ENCODE measurements at places on chromosomes 7 and 10.

GRCh38 chr10:23892296-23892695, 316.6 kb upstream of the KIAA1217 start:
- DNase-seq = no peak

- no peak for DNase-seq
Observed at GRCh38 chr10:11576092-11576809, 35.2 kb downstream of the USP6NL start.

- DNase-seq = peak; percentile 12
Observed at GRCh38 chr7:23679898-23680413, at the start of gene FAM221A. FAM221A (plus strand) TSS chr7:23680199; CDS start chr7:23680219, 20 bp downstream.

DNA sequence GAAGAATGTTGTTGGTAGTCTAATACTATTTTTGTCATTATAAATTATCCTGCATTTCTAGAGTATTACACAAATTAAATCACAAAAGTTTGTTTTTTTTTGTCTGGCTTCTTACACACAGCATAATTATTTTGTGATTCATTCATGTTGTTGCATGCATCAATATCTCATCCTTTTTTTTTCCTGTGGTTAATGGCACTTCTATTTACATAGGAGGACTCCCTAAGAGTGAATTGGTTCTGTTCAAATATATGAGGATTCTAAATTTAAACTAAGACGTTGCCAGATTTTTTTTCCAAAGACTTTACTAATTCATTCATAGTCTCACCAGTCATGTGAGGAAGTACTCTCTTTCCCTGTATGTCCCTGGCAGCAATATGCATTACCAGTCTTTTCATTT, 303.3 kb downstream of the GPR37 start:
- no peak for DNase-seq

- no peak for DNase-seq
Observed at GRCh38 chr10:60978287-60979115, 34.5 kb upstream of the RHOBTB1 start.

GRCh38 chr7:149004405-149005370, 23.6 kb downstream of the PDIA4 start:
- DNase-seq = no peak

DNA sequence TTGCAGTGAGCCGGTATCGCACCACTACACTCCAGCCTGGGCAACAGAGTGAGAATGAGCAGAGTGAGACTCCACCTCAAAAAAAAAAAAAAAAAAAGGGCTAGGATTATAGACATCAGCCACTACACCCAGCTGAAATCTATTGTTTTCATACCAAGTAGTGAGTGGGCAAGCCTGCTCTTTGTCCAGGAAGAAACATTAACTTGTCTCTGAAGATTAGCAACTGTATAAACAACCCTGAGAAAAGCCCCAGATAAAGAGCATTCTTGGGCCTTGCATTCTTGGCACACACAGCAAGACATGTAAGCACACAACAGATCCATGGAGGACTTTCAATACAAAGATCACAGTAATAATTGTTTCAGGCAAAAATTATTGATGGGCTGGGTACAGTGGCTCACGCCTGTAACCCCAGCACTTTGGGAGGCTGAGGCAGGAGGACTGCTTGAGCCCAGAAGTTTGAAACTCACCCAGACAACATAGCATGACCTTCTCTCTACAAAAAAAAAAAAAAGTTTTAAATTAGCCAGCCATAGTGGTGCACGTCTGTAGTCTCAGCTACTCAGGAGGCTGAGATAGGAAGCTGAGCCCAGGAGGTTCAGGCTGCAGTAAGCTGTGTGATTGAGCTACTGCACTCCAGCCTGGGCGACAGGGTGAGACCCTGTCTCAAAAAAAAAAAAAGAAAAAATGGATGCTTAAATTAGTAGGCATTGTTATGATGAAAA, 4.4 kb downstream of the PSPH start:
- DNase-seq = no peak

- DNase-seq = no peak
Observed at GRCh38 chr7:25196132-25196896, 32.0 kb downstream of the NPVF start.

DNA sequence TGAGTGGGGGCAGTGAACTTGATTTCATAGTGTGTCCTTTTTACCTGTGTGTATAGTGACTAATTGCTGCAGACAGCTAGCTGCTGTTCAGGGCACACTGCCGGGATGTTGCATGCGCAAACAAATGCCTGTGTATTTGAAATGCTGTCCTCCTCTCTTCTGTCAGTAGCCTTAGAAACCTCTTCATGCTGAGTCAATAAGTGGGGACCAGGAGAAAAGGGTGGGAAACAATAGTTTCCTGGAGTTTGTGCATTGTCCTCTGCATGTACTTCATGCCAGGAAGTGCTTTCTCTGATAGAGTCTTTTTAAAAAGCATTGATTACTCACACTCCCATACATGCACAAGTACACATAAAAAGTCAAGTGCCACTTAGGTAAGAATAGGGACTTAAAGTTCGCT, 1183.7 kb upstream of the CELF2 start:
- no peak for DNase-seq

GRCh38 chr7:129644634-129645230, 33.2 kb downstream of the NRF1 start:
- no peak for DNase-seq

DNA sequence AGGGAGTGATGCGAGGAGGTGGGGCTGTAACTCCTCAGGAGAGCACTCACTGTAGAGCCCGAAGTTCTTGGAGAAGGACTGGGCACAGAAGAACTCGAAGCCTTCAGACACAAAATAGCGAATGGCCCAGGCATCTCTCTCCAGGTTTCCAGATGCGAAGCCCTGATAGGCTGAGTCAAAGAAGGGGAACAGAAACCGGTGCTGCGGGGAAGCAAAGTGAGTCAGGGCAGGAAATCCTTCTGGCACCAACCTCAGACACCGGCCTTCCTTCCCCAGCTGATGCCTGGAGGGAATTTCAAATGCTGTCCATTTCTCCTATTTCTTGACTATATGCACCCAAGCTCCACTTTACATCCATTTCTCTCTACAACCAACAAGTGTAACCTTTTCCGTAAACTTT, 26.8 kb downstream of the GOT1 start:
- DNase-seq = no peak

DNA sequence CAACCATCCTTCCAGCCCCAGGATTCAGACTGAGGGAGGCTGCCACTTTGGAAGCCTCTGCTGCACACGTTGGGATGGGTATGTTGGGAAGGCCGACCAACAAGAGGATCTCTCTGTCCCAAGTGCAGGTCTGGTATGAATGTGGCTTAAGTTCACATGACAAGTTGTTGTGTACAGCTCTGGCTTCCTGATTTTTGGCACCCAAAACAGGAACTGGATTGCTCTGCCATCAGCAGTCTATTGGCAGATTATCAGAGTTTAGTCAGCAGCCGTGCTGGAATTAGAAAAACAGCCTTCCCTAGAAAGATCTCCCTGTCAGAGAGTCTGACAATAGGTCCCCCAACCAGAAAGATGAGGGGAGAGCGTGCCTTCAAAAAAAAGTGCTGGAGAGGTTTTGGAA, 66.9 kb downstream of the GOLGA7B start:
- DNase-seq = no peak

GRCh38 chr7:82080254-82080927, 310.5 kb upstream of the HGF start:
- no peak for DNase-seq

GRCh38 chr10:59709395-59710125, at the start of gene SLC16A9:
SLC16A9 (minus strand) TSS chr10:59709850; CDS start chr10:59684291, 25,559 bp downstream.
- no peak for DNase-seq

DNA sequence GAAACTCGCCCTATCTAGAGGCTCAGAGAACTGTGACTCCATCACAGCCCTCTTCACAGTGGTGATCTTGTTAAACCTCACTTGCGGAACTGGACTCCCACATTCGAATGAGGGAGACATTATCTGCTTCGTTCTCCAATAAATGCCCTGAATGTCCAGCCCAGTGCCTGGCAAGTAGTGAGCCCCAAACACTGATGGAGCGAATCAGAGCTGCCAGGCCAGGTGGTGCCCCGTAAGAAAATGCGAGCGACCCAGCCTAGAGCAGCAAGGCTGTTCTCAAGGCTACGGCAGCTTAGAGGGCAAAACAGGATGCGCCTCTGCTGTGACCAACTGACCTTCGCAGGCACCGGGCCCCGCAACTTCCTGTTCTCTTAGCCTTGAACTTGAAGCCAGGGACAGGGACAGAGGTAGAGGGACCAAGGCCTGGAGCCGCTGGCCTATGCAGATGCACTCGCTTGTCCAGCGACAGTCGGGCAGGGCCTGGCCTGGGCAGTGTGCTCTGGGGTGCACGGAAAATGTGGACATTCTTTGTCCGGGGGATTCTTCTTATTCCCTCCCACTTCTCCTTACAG, 217.6 kb downstream of the TCERG1L start:
- DNase-seq = no peak

- no peak for DNase-seq
Observed at GRCh38 chr7:17301471-17302456, 3.3 kb downstream of the AHR start.

DNA sequence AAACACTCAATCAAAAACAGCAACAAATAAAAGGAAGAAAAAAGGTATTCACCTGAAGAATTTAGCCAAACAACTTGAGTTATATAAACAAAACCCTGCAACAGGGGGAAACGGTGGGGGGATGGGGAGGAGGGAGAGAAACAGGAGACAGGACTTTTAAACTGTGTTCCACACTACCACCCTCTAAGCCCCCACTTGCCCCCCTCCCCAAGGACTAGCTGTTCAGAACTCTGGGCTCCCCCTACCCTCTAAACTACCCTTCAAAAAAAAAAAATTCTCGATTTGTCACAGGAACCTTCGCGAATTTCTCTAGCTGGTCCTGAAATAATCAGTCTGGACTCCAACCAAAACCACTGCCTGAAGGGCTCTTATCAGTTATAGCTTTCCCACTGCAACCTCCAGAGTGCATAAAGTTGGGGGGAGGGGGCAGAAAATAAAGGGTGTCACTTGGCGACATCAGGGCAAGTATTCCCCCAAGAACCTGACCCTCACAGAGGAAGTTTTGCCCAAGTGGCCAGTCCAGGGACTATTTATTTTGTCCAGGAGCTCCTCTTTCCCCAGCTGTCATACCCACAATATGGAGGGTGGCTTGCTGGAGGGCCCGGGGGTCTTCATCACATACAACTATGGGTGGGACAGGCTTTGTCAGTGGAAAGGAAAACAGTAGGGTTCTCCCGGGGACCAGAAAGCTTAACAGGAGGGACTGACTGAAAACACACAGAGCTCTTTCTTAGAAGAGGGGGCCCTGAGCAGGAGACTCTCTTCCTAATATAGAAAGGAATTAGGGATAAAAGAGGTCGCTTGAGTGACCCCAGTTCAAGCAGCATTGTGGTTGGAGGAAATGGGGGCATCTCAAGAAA, 1.3 kb downstream of the UBE2H start:
- DNase-seq = no peak

- DNase-seq = no peak
Observed at GRCh38 chr7:142012825-142013511, 17.3 kb downstream of the MGAM start.

DNA sequence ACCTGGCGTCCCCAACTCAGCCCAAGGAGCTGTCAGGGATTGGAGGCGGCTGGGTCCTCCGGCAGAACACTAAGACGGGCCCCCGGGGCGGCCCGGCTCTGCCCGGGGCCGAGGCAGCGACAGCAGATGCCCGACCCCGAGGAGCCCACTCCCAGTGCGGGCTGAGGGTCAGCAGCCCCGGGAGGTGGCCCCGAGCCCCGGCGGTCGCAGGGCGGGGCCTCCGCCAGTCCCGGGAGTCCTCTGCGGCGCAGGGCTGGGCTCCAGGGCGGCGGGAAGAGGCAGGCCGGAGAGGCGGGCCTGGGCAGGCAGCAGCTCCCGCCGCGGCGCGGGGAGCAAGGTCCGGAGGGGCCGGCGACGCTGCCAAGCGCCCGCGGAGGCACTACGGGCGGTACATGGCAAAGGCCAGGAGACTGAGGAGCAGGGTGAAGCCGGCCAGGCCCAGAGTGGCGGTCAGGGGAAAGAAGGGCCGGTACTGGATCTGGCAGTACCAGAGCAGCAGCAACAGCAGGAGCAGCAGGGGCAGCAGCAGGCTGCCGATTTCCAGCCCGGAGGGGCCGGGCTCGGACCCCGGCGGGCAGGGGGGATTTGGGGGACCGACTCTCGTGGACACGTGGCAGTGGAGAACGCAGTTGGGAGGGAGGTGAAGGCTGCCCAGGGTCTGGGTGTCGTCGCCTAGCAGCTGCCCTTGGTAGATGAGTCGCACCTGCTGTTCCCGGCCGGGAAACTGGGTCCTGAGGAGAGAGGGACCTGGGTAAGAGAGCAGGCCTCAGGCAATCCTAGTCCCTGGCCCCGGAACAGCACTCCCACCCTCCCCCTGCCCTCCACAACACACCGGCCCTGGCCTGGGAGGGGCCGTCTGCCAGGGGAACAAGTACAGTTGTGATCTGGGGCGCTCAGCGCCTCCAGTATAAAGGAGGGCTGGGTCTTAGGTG, 827 bp upstream of the FASTK start:
- no peak for DNase-seq

- DNase-seq = no peak
Observed at GRCh38 chr10:86642021-86642420, 12.3 kb upstream of the OPN4 start.

DNA sequence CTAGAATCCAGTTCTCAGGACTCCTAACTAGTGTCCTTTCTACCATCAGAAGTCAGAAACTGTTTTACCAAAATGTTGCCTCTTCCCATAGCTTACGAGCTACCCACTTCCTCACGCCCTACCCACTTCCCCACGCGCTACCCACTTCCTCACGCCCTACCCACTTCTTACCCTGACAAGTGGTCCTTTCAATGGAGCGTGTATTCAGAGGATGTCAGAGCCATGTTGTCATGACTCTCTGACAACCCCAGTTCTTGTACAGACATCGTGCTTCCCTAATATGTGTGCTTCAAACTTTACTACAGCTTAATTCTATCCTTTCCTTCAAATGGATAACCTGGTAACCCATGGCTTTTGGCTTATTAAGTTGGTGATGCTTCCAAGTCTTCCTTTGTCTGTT, 84.8 kb upstream of the PHF14 start:
- no peak for DNase-seq

All from NCI-H1436 treated with DMSO at 0.1 percent for 48 hours (cell line).